T-helper 1 cell (primary cell): ENCODE measurements at places on chromosomes 5 and 9.

DNA sequence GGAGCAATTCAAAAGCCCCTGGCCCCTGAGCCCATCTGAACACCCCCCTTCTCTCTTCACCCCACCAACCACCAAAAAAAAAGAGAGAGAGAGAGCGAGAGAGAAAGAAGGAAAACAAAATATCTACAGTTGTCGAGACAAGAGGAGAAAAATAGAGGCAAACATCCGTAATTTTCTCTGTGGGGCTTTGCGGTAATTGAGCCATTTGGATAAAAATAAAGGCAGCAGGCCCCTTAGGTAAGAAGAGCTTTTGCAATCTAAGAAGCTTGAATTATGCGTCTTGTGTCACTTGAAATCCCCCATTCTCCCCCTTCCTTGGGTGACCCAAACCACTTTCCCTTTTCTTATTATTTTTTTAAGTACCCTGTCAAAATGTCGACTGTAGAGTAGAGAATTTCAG, 35.5 kb upstream of the FUBP3 start:
- DNase-seq: no peak

DNA sequence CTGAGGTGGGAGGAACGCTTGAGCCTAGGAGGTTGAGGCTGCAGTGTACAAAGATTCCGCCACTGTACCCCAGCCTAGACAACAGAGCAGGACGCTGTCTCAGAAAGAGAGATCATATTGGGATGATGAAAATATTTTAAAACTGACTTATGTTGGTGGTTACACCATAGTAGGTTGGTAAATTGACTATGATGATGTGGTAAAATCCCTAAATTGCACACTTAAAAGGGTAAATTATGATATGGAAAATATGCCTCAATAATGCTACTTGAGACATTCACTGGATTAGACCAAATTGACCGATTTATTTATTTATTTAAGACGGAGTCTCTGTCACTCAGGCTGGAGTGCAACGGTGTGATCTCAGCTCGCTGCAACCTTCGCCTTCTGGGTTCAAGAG, 21.9 kb upstream of the TOR1B start:
- no peak for DNase-seq

DNA sequence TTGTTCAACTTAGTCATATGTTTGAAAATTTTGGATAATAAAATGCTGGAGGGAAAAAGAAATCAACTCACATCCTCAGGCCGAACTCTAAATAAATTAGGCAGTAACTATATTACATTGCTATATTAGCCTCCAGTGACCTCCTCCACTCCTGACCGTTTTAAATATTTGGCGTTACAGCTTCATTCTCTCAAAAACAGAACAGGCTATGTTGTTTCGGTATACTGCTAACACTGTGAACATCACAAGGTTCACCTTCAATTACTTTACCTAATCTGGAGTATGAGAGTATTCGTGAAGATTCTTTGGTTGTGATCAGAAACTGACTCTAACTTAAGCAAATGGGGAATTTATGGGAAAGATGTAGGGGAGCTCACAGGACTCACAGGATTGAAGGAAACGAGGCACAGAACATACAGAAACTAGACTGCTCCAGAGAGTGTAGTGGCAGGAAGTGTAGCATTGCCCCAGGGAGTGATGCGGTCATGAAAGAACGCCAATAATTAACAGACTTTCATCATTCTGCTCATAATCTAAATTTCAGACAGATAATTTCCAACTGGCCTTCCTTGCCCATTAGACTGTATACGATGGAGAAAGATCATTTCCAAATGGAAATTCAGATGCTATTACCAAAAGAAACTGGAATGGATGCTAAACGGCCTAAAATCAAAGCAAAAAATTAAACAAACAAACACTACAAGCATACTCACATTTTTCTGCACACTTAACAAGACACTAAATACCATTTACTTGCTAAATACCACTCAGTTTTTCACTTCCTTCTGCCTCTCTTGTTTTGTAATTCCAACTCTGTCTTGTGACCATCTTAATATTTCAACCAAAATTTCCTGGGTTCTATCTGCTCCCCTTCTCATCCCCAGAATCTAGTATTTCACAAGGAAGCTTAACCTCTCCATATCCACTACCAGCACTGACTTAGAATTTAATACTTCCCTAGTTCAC, 110.1 kb upstream of the LPAR1 start:
- no peak for DNase-seq

- DNase-seq: no peak
These were observed 29.3 kb upstream of the UNC5A start for GRCh38 chr5:176781054-176781375.

- no peak for DNase-seq
These were observed 548.6 kb upstream of the TLE4 start for GRCh38 chr9:79023134-79023580.

DNA sequence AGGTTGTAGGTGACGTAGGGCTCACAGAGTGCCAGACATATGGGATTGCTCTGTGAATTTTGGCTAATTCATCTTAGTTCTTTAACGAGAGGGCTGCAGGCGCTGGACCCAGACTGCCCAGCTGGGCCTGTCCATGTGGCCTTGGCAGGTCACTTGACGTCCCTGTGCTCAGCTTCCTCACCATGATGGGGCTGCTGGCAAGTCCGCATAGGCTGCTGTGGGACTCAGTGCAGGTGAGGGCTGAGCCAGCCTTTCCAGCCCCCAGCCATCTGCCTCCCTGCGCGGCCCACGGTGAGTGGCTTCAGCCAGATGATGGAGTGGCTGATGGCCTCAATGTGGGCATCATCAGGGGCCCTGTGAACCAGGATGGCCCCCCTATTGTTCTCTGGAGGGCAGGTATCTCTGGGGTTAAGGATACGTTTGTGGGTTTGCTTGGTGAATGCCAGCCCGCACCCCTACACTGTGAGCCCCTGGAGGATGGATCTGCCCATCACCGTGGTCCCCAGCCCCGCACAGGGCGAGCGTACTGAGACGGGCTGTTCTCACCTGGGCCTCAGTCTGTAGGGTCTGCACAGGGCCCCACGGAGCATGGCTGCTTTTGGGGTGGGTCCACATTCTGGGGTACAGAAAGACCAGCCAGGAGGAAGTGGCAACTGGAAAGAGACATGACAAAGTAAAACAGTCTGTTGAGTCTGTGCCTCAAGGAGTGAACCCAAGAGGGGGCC, 3.7 kb downstream of the CARD19 start:
- no peak for DNase-seq

- DNase-seq: no peak
These were observed 29.4 kb upstream of the HSD17B3 start for GRCh38 chr9:96331236-96331947.

DNA sequence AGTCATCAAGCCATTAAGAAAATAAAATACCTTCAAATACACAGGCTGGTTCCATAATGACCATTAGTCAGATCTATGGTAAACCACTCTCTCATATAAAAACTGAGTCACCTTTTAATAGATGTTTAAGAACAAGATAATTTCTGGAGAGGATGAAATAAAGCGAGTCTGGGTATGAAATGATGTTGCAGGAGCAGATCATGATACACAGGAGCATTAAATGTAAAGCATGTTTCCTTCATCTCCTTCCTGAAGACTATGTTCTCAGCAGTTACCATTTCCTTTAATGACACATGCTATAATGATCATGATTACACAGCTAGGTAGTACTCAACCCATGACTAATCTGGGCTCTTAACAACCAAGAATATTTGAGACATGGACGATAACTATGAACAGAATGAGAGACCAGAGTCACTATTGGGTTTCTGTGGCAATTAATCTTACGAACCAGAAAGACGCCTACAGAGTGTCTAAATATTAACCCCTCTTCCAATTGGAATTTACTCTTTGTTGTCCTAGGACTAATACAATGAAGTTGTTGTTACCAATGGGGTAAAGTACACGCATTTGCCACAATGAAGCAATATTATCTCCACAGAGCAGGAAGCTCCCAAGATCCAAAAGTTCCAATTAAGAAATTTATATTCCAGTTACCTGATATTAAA, 105.6 kb downstream of the NR6A1 start:
- no peak for DNase-seq

DNA sequence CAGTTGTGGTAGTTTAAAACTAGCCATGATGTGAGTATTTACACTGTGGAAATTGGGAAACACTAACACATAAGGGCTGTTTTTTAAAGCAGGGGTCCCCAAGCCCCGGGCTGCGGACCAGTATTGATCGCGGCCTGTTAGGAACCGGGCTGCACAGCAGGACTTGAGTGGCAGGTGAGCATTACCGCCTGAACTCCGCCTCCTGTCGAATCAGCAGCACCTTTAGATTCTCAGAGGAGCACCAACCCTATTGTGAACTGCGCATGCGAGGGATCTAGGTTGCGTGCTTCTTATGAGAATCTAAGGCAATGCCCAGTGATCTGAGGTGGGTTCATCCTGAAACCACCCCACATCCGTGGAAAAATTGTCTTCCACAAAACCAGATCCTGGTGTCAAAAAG, 127.8 kb downstream of the PCSK5 start:
- peak; percentile 22 for DNase-seq

- no peak for DNase-seq
These were observed 28.3 kb upstream of the CRB2 start for GRCh38 chr9:123327697-123328100.

GRCh38 chr9:19660019-19660418, 128.8 kb downstream of the SLC24A2 start:
- no peak for DNase-seq

DNA sequence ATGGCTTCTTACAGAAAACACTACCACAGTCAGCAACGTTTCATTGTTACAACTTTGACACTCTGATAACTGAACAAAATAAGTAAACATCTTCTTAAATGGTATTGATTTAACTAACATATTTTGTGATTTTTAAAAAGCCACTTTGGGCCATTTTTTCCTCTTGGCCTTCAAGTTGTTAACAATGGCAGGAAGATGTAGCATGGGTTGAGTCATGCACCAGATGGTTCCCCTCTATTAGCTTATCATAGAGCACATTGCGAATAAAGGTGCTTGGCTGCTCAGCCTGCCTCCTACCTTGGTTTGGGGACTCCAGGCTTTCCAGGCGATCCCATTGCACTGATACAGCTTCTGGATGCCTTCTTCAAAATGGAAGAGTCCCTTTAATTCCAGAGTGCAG, 24.1 kb upstream of the CER1 start:
- no peak for DNase-seq

GRCh38 chr5:116719106-116719505, 144.5 kb upstream of the SEMA6A start:
- DNase-seq: no peak

GRCh38 chr5:72818866-72819534, 2.5 kb downstream of the TNPO1 start:
- peak; percentile 31 for DNase-seq

DNA sequence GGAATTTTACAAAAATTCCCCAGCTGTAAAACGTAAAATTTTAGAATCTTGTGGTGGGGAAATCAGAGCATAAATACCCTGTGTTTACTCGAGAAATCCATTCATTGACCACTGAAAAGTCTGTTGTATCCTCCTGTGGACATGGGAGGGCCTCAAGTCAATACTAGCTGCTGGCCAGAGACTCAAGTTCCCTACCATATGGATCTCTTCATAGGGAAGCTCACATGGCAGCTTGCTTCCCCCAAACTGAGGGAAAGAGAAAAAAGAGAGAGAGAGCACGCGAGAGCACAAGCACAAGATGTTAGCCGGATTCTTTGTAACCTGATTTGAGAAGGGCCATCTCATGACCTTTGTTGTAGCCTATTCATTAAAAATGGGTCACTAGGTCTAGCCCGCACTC, 591.9 kb downstream of the LRRC70 start:
- no peak for DNase-seq

DNA sequence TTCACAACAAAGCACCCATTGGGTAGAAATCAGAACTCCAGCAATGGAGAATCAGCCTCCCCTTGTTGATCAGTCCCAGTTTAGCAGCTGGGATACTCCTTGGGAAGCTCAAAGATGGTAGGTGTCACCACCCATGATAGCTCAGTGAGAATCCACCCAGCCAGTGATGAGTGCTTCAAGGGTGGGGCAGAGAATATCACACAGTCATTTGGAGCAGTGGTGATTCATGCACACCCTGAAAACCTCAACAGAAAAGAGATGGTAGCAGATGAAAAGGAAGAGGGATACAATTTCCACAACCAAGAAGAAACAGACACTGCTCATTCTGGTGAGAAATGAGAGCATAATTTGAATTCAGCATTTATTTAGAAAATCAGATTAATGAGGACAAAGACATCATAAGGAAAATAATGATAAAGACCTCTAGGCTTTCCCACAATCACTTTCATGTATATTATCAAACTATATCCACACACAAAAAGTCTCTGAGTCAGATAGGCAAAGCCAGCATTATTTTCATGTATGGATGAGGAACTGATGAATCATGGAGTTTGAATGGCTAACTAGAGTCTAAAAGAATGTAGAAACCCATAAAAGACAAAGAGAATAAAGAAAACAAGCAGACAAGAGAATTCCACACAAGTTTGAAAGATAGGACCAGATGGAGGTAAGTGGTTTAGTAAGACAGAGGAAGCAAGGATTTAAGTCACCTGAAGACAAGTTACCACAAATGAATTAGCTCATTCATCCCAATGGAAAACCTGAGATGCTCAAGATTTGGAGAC, 82.9 kb downstream of the FEM1C start:
- DNase-seq: no peak

- DNase-seq: no peak
These were observed 155.6 kb downstream of the ARHGAP26 start for GRCh38 chr5:142925795-142926194.

- DNase-seq: no peak
These were observed 20.2 kb upstream of the CCDC192 start for GRCh38 chr5:127683008-127683407.

GRCh38 chr9:137178201-137178938, 6.5 kb upstream of the TMEM210 start:
- DNase-seq: no peak

- no peak for DNase-seq
These were observed 311.8 kb upstream of the CDH12 start for GRCh38 chr5:23164971-23165370.

- DNase-seq: no peak
These were observed 186.6 kb upstream of the PANK3 start for GRCh38 chr5:168765551-168766425.

GRCh38 chr5:138990986-138991590, 116.0 kb upstream of the LRRTM2 start:
- DNase-seq: no peak

DNA sequence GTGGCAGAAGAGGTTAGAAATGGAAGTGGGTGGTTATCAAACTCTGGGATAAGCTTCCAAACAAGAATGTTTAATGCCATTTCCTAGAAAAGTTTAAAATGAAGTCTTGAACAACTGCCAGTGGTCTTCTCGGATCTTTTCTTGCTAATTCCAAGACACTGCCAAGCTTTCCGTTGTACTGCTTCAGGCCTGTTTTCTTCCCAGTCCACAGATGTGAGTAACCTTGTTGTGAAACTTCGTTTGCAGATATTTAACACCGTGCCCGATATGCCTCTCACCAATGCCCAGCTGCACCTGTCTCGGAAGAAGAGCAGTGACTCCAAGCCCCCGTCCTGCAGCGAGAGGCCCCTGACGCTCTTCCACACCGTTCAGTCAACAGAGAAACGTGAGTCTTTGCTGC, 269.8 kb downstream of the NR3C1 start:
- no peak for DNase-seq

- no peak for DNase-seq
These were observed 3.6 kb upstream of the AGPAT2 start for GRCh38 chr9:136690806-136691261.

GRCh38 chr9:37198039-37198729, 77.8 kb downstream of the ZCCHC7 start:
- DNase-seq: no peak

GRCh38 chr5:590346-590745, 21.8 kb upstream of the CEP72 start:
- DNase-seq: no peak
